Activated T-helper 1 cell treated with Interleukin-2 at 50 U/mL for 16 hours (primary cell): ENCODE measurements at places on chromosomes 6 and 20.
A peak's percentile ranks its signal among the peaks of the same experiment; 100 is the strongest.

GRCh38 chr6:5246141-5247097, 14.3 kb downstream of the LYRM4 start:
- no peak for DNase-seq

DNA sequence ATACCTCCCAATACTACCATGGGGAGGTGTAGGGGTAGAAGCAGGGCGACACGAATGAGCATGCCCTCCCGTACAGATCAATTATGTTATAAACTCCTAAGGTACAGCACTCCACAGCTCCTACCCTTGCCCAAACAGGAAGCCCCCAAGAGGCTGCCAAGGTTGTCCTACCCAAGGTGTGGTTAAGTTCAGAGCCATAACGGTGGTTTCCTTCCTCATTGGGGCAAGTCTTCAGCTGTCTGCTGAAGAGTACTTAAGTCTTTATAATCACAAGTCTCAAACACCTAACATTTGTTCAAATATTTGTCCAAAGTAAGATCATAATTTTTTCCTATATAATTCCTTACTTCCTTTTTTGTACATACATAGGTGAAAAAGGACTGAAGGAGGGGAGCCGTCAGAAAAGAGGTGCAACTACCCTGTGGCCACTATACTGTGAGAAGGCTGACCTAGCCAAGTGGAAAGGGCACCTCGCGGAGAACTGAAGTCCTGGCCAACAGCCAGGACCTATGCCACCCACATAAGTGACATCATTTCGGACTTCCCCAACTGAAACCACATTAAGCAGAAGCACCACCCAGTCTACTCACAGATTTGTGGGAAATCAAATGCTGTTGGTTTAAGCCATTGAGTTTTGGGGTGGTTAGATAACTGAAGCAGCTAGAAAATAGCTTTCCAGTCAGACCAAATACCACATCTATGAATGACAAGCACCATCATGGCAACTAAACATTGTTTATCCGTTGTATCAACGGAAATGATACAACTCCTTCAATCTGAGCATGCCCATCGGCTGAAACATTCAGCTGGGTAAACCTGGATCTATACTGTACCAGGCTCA, 2.9 kb upstream of the RAB22A start:
- DNase-seq: peak; percentile 52

DNA sequence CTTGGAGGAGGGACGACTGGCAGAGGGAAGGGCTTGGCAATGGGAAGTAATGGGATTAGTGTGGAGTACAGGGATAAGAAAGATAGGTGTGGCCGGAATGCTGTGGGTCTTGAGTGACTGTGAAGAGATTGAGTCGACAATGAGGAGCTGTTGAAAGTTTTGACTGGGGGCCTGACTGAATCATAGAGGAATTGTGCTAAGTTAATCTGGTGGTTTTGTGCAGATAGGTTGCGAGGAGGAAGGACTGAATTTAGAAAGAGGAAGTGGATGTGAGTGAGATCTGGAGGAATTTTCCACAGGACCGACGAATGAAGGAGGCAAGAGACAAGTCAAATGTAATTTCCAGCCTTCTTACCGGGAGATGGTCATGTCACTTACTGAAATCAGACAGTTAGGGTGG, 143.9 kb upstream of the RALGAPA2 start:
- DNase-seq: no peak

GRCh38 chr20:48056218-48056617, 270.9 kb upstream of the SULF2 start:
- no peak for DNase-seq

- no peak for DNase-seq
Observed at GRCh38 chr6:44068607-44069296, 58.5 kb downstream of the MRPL14 start.

DNA sequence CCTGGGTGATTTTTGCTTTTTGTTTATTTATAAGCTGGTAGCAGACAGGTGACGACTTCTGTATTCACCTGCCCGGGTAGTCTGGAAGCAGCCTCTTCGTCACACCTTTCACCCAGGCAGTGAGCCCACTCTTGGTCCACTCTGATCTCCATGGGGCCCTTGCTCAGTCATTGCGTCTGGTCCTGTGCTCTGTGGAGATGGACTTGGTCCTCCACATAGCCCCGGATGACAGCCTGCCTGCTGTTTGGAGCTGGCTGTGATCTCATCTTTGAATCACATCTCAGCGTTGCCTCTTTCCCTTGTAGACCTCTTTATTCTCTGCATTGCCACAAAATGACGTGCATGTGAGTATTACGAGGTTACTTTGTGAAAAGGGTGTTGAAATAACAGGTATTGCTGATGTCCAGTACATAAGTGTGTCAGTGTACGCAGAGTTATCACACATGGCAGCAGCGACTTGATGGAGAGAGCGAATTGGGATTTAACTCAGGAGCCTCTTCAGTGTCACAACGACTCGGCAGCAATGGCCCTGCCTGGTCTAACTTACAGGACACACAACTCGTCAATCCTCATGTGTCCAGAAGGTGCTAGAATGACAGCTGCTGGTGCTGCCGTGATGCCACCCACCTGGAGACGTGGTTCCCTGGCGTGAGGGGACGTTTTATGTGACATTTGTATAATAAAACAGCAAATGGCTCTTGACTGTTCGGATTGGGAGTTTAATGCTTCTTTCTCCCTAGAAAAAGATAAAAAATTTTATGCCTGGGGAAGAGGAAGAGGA, 24.2 kb upstream of the FRMD1 start:
- no peak for DNase-seq

GRCh38 chr6:11681357-11681756, 97.2 kb downstream of the ADTRP start:
- no peak for DNase-seq

DNA sequence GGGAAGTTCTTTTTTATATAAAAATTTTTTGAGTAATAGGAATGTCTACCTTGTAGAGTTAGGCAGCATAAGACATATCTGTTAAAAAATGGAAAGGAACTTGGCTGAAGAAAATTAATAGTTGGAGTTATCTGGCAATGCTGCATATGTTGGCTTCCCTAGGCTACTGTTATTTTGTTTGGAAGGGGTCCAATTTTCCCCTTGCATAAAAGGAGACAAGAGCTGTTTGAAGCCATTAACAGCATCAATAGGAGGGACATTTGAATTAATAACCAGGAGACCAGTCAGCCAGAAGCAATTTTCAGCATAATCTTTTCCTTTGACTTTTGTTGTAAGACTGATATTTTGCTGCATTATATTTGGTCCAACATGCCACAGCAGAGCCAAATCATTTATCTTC, 80.9 kb upstream of the TAB2 start:
- DNase-seq: no peak

- DNase-seq: no peak
Observed at GRCh38 chr6:159640722-159641482, 52.1 kb downstream of the SOD2 start.

GRCh38 chr6:113343940-113344339, 513.2 kb upstream of the MARCKS start:
- DNase-seq: no peak

DNA sequence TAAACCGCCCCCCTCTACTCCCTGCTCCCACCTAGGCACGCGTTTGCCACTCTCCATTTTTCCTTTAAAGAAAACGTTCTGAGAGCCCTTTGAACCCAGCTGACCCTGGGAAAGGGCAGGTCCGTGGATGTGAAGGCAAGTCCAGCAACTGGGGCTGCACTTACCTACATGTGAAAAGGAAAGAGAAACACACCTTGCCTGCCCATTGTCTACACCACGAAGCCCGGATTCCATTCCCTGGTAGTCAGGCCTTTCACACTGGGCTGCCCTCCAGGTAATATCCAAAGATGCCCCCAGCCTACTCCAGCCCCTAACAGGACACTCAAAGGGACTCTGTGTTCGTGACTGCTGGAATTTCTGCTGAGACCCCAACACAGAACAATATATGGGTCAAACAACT, 94.4 kb downstream of the CD83 start:
- no peak for DNase-seq

DNA sequence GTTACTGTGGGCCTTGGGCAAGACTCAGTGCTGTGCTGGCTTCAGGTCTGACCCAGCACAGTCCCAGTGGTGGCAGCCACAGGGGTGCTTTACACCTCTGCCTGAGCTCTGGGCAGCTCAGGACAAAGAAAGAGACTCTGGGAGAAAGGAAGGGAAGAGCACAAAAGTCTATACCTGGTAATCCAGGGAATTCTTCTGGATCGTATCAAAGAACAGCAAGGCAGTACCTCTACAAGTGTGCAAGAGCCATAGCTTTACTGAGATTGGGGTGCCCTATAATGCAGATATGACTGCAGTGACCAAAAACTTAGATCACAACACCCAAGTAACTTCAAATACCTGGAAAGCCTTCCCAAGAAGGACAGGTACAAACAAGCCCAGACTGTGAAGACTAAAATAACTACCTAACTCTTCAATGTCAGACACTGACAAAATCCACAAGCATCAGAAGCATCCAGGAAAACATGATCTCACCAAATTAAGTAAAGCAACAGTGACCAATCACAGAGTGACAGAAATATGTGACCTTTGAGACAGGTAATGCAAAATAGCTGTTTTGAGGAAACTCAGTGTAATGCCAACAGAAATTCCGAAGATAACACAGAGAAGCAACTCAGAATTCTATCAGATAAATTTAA, 47.9 kb upstream of the LIN28B start:
- DNase-seq: no peak

- DNase-seq: no peak
Observed at GRCh38 chr6:7960848-7961247, 50.3 kb upstream of the TXNDC5 start.

DNA sequence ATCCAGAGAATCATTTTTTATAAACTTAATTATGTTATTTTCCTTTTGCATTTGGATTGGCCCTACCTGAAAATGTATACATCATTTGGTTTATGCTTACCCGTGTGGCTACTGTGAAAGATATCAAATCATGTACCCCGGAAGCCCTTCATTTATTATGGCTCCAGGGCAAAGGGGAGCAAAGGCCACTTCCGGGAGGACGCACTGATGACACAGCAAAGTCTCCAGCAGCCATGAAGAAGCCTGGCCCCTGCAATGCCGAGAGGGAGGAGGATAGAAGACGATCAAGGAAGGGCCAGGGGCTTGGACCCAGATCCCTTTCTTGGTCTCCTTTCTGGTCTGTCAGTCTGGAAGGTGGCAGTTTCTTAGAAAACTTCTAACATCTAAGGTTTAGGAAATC, 380.3 kb upstream of the AGPAT4 start:
- no peak for DNase-seq

DNA sequence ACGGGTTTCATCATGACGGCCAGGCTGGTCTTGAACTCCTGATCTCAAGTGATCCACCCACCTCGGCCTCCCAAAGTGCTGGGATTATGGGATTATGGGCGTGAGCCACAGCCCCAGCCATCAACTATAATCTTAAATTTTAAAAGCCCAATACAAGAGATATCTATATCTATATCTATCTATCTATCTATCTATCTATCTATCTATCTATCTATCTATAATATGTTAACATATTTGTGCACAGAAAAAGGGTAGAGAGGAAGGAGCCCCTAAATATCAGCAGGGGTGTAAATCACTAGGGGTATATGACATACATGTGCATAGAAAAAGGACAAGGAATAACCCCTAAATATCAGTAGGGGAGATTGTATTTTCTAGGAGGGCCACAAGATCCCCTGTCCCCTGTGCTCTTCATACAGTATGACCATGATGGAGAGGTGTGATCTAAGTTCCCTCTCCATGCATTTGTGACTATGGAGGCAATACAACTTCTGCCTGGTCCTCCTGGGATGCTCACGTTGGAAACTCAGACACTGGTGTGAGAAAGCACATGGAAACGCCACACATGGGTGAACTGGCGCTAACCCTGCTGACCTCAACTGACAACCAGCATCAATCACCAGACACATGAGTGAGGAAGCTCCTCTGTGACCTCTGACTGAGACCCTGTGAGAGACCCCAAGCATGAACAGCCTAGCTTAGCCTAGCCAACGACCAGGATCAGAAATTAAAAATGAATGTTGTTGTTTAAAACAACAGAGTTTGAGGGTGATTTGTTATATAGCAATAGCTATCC, 1.2 kb upstream of the SPATS1 start:
- DNase-seq: no peak

DNA sequence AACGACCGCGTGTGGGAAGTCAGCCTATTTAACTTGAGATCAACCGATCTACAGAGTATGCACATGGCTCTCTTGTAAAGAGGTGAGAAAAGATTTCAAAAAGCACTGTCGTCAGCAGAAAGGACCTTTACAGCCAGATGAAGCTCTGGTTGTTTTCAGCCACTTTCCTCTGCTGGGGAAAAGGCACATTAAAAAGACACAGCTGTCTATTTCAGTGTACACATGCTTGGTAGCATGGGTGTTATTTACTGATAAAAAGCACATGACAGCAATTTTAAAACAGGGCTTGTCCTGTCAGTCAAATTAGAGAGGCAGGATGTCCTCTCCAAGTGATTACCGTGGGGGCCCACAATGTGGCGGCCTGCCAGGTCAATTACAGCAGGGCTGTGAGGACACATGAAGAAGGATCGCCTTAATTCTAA, 188.9 kb downstream of the PRKN start:
- DNase-seq: no peak

DNA sequence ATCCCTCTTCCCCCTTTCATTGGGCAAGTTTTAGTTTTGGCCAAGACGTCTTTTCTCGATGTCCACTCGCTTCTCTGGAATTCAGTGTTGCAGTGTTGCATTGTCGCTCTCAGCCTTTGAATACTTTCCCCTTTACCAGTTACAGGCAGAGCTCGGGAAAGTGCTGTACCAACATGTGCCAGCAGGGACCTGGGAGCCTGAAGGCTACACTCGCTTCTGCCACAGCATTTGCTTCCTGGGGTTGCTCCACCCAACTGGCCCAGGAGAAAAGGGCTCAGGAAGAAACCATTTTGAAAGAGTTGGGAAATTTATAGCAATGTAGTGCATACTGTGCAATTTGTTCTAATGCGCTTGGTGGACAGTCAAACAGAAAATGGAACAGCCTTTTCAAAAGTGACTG, 78.6 kb downstream of the LINC00237 start:
- DNase-seq: no peak
